ENCODE measurements at places on chromosomes 13 and 19.
A peak's percentile ranks its signal among the peaks of the same experiment; 100 is the strongest.

- peak; percentile 81 for DNase-seq
Observed at GRCh38 chr19:11092181-11092538, 2.9 kb downstream of the LDLR start.

DNA sequence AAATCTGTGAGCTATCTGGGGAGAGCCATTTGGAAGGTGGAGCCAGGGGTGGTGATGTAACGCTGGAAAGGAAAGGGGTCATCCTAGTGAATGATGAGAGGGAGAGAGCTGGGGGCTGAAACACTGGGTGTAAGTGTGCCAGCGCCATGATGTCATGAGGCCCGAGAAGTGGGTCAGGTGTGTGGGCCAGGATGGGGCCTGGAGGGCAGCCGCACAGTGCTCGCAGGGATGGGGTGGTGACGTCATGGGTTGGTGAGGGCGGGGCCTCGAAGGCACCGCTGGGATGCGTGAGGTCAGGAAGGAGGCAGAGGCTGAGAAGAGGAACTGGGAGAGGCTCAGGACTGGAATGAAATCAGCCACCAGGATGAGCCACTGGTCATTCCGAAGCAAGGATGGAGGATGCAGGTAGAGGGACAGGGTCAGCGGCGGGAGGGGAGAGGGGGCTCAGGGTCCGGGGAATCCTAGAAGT is 4.4 kb downstream of the CCDC61 start:
- no peak for DNase-seq

DNA sequence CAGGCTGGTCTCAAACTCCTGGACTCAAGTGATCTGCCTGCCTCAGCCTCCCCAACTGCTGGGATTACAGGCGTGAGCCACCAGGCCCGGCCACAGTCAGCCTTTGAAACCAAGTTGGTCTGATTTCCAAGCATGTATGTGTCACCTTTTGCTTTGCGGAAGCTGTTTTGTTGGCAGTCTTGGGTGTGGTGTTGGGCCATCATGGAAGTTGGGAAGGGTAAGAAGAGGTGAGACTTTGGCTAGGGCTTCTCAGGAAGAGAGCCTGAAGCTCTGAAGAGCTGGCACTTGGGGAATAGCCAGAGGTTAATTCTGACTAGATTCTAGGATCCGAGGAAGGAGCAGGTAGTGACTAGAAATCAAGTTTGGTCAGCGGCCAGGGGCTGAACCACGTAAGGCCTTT is 2.8 kb downstream of the RSPH6A start:
- no peak for DNase-seq

DNA sequence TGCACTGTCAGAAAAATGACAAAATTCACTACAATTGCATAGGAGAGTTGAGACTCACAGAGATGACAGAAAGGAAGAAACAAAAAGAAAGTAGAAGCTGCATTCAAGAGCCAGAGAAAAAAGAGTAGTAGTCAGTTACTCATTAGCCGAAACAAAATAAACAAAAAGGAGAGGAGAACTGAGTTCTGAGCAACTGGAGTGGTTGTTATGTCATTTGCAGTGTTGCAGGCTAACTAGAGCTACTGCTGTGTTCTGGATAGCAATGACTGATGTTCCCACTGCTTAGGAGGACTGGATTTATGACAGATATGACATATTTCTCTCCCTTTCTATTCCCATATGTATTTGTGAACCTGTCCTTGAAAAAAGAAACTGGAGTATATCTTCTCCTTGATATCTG is 482.6 kb downstream of the RFC3 start:
- DNase-seq, result no peak

DNA sequence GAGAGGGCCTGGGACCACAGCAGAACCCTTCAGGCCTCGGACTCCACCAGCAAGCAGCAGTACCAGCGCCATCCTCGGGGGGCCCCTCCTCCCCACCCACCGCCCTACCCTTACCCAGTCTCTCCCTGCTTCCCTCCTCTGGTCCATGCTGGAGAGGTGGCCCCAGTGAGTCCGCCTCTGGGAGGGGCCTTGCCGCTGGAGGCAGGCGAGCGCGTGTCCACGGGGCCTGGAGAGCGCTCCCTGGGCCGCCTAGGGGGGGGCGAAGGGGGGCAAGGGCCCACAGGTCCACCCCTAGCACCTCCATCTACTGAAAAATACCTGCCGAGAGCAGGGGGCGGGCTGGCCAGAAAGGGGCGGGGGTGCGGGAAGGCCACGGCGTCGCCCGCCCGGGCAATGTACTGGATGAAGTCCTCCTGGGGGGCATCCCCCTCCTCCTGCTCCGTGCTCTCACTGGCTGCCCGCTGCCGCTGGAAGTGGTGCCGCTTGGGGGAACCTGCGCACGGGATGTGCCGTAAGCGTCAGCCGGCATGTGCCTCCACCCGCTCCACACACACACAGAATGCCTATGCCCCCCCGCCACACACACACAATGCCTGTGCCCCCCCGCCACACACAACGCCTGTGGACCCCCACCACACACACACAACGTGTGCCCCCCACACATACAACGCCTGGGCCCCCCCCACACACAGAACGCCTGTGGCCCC is 6.9 kb downstream of the CBARP start:
- no peak for DNase-seq

DNA sequence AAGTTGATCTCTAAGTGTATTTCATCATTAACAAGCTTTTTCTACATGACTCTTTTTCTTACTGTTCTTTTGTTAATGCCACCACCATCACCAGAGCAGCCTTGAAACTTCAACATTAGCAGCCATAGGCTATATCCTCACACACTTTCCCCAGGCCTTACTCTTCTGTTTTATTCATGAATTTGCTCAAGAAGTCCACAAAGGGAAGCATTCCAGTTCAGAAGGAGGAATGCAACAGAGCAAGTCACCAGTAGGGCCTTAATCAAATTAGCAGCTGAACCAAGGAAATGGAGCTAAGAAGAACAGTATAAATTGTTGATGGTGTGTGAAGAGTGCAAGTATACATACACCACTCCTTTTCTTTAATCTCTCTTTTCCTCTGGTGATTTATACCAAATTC is 223.1 kb downstream of the NBEA start:
- no peak for DNase-seq

Data from T-helper 1 cell (primary cell).